Activated CD4-positive, alpha-beta T cell treated with anti-CD3 and anti-CD28 coated beads, Interleukin-2, amount 50 U/mL, for 24 hours (primary cell): ENCODE measurements at places on chromosomes 3 and 15.

DNA sequence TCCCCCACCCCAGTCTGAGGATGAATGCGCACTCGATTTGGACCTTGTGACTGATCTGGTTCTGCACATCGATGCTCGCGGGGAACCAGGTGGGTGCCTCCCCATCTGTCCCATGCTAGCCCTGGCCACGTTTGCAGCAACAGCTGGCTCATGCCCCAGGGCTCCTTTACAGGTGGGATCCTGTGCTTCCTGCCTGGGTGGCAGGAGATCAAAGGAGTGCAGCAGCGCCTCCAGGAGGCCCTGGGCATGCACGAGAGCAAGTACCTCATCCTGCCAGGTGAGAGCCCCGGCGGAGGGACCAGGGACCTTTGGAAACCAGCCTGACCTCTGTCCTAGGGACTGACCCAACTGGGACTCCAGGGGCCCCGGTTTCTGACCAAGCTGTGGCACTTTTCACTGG lies 44.3 kb downstream of the DHX30 start:
- no peak for DNase-seq

DNA sequence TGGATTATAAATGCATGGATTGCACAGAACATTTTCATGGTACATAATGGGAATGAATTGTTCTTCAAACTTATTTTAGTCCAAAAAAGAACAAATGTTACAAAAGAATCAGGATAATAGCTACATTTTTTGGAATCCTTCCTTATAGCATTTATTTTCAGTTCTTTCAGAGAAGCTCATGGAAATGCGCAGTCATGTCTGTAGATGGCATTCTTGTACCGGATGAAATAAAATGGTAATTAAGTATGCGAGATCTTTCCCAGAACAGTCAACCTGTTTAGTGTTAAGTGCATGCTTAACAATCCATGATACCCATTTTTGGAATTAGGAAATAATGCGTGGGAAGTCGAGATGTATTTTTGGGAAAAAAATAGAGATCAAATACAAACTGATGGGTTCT lies 38.2 kb upstream of the GOLGA8B start:
- DNase-seq, result no peak

- no peak for DNase-seq
Measured at GRCh38 chr3:19171794-19172193, 23.5 kb downstream of the KCNH8 start.

- no peak for DNase-seq
Measured at GRCh38 chr3:176950743-176951142, 246.5 kb downstream of the TBL1XR1 start.

- DNase-seq, result no peak
Measured at GRCh38 chr15:38631119-38632075, 66.8 kb upstream of the RASGRP1 start.

GRCh38 chr3:60514866-60515265 lies 736.4 kb downstream of the FHIT start:
- no peak for DNase-seq

- no peak for DNase-seq
Measured at GRCh38 chr15:94322141-94322540, 90.8 kb downstream of the MCTP2 start.

DNA sequence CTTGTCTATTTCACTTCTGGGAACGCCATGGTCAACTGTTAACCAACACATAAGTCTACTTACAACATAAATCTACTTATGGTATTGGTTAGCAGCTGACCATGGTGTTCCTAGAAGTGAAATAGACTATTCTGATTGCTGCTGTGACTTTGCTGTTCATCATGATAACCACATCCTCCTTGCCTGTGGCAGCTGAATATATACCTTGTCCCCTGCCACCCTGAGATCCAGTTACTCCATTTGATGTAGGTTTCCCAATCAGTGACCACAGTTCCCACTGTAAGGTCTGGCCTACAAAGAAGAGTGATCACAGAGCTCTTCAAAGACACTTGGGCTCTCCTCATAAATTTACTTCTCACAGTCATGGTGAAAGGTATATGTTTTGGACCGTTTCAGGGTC lies 66.8 kb upstream of the ALDH1A3 start:
- no peak for DNase-seq

GRCh38 chr15:27336676-27337075 lies 365.7 kb downstream of the GABRG3 start:
- no peak for DNase-seq

DNA sequence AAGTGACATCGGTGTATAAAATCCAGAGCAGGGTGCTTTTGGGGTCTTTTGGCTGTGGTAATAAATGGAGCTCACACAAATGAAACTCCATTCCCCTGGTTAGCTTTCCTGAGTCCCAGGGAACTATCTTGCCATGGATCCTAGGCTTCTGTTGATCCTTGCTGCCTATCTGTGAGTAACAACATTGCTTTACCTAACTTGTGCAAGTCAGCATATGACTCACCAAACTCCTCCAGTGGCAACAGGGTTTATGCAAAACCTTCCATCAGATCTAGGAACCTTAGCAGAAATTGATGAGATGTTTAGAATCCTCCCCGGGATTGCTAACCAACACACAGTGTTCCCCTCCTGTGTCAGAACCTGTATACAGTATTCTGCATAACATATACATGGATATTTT lies 105.4 kb downstream of the SCAPER start:
- no peak for DNase-seq

DNA sequence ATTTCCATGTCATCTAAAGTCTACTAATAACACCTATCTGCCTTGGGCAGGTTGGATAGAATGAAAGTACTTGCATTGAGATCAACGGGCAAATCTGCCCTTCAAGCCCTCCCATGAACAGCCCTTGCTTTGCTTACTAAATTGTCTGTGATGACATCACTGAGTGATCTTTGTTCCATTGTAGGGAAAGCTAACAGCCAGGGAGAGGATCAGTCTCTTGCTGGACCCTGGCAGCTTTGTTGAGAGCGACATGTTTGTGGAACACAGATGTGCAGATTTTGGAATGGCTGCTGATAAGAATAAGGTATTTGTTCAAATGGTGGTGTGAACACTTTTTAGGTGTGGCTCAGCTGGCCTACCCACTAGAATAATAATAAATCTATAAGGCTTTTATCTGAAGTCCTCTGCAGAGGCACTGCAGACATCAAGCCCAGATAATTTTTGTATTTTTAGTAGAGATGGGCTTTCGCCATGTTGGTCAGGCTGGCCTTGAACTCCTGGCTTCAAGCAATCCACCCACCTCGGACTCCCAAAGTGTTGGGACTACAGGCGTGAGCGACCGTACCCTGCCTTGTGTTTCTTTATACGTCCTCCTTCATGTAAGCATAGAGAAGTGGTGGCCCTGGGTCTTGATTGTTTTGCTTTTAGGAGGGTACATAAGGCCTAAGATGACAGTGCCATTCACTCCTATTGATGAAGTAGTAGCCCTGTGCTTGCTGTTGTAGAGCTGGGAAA lies 5.7 kb downstream of the PCCB start:
- DNase-seq, result no peak

- DNase-seq, result no peak
Measured at GRCh38 chr3:123682781-123683504, 98.1 kb upstream of the HACD2 start.

GRCh38 chr15:52150871-52151270 lies 38.3 kb upstream of the BCL2L10 start:
- DNase-seq, result no peak

- DNase-seq, result no peak
Measured at GRCh38 chr15:34335176-34336032, 2.2 kb downstream of the SLC12A6 start.

DNA sequence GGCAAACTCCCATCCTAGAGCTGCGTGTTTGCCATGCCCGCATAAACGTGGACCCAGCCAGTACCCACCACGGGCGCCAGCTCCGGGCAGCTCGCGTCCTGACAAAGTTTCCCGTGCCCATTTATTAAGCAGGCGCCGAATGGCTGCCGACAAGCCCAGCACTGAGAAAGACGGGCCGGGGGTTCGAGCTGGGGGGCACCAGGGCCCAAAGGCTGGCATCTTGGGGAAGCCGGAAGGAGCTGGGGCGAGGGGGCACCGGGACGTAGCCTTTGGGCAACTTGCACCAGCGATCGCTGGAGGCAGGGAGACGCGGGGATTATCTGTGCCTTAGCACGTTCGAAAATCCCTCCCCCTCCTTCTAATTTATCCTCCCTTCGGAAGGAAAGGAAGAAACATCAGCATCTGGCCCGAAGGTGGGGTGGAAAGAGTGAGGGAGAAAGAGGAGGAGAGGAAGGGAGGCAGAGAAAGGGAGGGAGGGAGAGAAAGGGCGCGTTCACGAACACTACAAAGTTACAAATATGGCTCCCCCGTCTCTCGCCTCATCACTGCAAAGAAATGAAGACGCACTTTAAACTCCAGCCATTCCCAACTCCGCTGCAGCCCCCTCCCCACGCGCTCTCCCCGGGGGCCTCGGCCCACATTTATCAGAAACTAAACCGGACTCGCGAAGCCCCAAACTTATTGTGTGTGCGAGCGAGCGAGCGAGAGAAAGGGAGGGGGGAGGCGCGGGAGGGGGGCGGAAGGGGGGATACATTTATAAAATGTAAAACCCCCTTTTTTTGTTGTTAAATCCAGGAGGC lies 1.0 kb downstream of the ANP32A start:
- peak; percentile 38 for DNase-seq

DNA sequence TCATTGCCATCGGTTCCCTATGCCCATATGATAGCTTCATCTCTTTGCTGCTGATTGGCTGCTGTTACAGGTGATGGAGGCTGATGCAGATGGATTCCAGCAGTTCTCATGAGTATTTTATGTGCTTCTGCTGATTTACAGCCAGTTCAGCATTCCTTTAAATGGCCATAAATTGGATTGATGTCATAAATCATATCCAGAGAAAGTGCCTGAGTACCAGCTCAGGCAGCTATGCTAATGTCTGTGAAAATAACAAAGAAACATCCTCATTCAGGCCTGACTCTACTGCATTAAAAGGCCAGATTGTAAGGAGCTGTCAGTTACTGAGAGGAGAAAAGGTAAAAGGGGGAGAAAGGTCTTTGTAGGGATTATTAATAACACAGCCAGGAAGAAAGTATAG lies 756.8 kb downstream of the IGSF11 start:
- no peak for DNase-seq

GRCh38 chr15:47570451-47570850 lies 146.9 kb upstream of the SEMA6D start:
- DNase-seq, result no peak

DNA sequence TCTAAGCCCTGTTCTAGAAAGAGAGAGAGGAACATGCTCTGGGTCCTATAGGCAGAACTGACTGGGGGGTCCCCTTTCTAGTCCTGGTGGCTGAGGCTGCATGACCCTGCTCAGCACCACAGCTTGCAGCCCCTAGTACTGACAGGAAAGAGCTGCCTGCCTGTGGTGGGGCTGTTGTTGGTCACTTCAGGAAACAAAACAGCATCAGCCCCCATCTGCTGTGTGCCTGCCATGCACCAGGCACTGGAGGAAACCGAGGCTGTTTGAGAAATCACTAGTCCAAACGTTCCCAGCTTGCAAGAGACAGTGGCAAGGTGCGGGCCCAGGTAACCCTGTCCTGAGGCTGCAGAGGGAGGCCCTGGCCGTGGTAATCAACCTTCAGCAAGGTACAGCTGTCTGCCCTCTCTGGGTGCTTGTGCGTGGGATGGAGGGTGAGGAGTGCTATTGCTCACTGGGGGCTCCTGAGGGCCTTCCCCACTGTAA lies 90.6 kb downstream of the IQSEC1 start:
- DNase-seq, result no peak

DNA sequence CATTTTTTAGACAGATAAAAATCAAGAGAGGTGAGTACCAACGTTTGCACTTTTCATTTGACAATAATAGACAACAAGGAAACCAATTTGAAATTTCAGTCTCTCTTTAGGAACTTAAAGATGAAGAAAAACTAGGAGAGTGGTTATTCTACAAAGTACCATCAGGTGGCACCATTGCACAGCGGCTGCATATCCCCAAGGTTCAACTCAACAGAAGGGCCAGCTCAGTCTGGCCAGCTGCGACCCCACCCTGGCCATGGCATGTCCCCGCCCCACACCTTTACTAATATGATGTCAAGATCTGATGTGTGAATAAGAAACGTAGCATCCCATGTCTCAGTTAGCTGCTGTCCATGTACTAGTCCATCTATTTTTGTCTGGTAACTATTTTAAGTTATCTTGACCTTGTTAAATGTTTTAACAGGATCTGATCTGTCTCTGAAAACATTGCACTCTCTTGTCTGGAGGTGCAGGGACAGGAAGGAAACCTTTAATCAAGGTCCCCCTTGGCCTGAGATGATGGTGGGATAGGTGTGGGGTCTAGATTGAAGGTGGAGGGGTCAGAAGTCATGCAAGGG lies 35.5 kb upstream of the CGNL1 start:
- no peak for DNase-seq

- no peak for DNase-seq
Measured at GRCh38 chr3:190056742-190057141, 64.0 kb downstream of the P3H2 start.

DNA sequence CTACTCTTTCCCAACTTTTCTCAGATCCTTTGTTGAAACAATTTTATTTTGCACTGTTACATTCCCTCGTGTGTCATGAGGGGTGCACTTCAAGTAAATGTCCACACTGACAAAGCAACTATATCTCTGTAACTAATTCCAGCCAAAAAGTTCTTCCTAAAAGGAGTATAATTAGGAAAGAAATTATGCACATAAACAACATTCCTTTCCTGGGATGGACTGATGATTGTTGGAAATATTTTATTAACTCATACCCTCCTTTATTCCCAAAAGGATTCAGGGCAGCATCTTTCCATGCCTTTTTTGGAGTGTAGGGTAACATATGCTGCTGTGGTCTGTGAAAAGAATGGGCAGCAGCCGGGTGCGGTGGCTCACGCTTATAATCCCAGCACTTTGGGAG lies 426.1 kb upstream of the THBS1 start:
- DNase-seq, result no peak

DNA sequence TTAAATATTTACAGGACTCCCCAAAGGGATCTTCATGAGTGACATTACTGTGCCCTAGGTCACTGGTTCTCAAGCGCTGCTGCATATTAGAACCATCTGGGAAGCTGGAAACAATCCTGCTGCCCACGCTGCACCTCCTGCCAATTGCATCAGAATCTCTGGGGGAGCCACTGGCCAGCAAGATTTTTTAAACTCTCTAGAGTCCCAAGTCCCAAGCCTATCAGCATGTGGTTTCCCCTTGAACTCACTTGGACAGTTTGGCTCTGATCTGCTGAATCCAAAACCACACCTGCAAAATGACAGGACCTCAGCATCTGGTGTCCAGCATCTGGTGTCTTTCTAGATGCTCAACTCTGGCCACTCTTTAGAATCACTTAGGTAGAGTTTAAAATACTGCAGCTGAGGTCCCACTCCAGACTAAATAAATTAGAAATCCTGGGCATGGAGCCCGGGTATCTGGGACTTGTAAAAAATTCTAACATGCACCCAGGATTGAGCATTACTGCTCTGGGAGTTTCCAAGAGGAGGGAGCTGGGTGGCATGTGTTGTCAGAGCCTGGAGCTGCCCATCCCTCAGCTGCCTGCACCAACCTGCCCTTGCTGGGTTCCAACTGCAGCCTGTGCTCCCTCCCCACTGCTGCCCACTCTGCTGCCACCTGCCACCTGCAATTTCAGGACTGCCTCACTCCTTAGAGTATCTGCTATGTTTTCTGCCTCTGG lies 311.3 kb downstream of the SLC9A9 start:
- no peak for DNase-seq

DNA sequence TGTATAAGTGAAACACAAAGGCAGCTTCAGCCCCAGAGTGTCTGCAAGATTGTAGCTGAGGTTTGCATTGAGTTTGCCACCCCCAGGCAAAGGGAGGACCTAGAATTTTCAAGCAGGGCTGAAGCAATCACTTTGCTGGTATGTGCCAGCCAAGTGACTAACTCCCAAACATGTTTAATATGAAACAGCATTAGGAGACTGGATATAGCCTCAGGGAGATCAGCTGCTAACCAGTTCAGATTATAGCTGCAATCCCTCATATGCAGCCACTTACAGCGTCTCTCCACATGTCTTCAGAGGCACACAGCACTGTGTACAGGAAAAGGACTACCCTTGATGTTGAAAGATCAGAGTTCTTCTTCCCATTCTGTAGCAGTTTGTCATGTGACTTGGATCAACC lies 38.4 kb upstream of the PPP2R3A start:
- DNase-seq, result no peak
